ENCODE measurements at places on chromosomes 3 and 15.

DNA sequence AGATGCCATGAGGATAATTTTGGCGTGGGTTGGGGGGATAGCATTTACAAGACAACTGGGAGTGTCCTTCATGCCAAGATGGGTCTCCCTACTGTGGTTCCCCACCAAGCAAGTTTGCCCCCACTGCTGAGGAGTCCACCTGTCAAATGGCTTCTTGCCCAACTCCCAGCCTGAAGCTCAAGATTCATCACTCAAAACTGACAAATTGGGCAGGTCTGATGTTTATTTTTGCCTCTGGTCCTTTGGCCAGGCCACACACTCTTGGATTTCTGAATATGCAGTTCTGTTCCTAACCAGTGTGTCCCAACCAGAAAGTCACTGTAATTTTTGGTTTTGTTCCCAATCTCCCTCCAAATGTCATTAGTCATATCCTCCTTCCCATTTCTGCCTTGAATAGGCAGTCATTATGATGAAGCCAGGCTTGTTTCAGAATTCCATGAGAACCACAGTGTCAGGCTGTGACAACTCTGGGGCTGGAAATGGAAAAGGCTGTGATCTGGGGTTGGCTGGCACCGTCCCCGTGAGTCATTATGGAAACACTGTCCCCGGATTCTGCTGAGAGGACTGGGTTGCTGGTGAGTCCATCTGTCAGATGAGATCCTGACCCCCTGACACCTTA, 29.3 kb upstream of the MEF2A start:
- DNase-seq = no peak

GRCh38 chr3:52401021-52401420, 43.9 kb downstream of the SEMA3G start:
- no peak for DNase-seq

- DNase-seq = no peak
Observed at GRCh38 chr3:155441026-155441425, 147.5 kb upstream of the STRIT1 start.

DNA sequence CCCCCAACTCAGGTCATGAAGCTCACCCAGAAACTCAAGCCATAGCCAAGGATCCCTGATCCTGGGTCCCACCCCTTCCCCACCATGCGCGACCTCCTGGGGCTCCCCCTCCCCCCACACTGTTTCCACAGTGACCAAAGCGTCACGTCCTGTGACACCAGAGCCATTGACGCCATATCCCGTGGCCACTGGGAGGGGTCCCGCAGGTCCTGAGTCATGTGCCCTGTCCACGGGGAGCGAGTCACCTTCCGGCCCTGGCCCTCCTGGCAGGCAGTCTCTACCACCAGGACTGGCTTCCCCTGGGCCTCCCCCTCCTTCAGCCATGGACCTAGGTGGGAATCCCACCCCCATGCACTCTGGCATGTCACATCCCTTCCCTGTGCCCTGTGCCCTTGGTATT, 15.6 kb downstream of the SEMA3F start:
- no peak for DNase-seq

- no peak for DNase-seq
Observed at GRCh38 chr15:74795966-74796625, 14.2 kb downstream of the CSK start.

- no peak for DNase-seq
Observed at GRCh38 chr3:81752604-81753003, 8.8 kb downstream of the GBE1 start.

DNA sequence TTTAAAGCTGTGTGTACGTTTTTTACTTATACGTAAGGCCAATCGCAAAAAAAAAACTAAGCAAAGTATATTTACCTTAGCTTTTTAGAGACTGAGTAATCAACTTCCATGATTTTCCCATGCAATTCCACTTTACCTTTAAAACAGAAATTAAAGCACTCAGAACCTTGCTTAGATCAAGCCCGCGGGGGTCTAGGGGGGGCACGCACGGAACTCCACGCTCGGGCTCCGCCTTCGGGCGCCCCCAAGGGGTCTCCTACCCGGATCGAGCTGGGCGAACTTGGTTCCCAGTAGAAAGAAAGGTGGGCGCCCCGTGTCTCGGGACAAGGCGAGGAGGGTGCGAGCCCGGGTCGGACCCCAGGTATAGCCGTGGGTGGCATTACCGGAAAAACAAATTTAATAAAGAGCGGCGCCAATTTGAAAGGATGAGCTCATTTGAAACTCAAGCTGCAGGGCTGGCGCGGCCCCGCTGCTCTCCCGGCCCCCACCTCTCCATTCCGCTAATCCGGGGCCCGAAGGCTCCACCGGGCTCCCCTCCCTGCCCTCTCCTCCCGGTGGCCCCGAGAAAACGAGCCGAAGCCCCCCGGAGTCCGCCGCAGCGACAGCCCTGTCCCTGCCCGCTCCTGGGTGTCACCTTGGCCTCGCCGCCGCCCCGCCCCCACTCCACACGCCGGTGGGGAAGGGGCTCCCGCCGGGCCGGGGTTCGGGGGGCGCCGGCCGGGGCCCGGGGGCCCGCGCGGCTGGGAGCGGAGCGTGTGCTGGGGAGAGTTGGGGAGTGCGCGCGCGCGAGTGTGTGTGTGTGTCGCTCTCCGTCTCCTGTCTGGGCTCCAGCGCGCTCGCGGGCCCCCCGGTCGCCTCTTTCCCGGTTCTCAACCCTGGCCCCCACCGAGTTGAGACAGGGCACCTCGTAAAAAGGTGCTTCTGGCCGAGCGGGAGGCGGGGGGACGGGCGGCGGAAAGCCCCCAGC, 1.5 kb downstream of the IGF2BP2 start:
- DNase-seq = no peak

GRCh38 chr15:76193934-76194333, 117.3 kb downstream of the ETFA start:
- no peak for DNase-seq

- no peak for DNase-seq
Observed at GRCh38 chr3:148857316-148857715, 7.8 kb upstream of the CPA3 start.
